Smooth muscle cell of the pulmonary artery (primary cell): ENCODE measurements at places on chromosomes 3 and 15. TPM values are rescaled to one million over a fixed set of nuclear protein-coding genes. Genes with fewer than 3 reads are reported as not detected.

Gene PDZRN3
- total RNA-seq: 26.0 and 49.3 TPM in 2 replicates

Gene MYL3
- total RNA-seq: not detected in 2 replicates

Gene ACAD11
- total RNA-seq: 57.7 and 86.2 TPM in 2 replicates

Gene SLC9C1
- 0.20 and 0.43 TPM in 2 replicates for total RNA-seq

Gene MEX3B
- 7.2 and 11.9 TPM in 2 replicates for total RNA-seq

Gene CD200
- total RNA-seq: 12.3 and 12.8 TPM in 2 replicates

Gene SLC28A1
- 0.10 TPM in 1 of 2 replicates, not detected in the other for total RNA-seq

Gene DNAH12
- 0.13 TPM in 2 replicates for total RNA-seq

Gene CADPS
- total RNA-seq: 0.17 and 3.3 TPM in 2 replicates

Gene ATP13A5
- total RNA-seq: not detected in 2 replicates

Gene GPR62
- 0.07 TPM in 1 of 2 replicates, not detected in the other for total RNA-seq

Gene PPP1R14D
- total RNA-seq: not detected in 2 replicates

Gene KNG1
- not detected in 2 replicates for total RNA-seq

Gene GOLGA8G
- total RNA-seq: not detected in 2 replicates

Gene THOC7
- total RNA-seq: 34.1 and 43.2 TPM in 2 replicates

Gene CPNE9
- not detected in 2 replicates for total RNA-seq

Gene GREM1
- total RNA-seq: 166 and 792 TPM in 2 replicates

Gene COL6A6
- 0.23 and 2.7 TPM in 2 replicates for total RNA-seq

Gene MESP2
- 0.66 and 0.78 TPM in 2 replicates for total RNA-seq

Gene SV2B
- total RNA-seq: under 0.01 TPM in 1 of 2 replicates, not detected in the other

Gene TTC23
- total RNA-seq: 24.6 and 29.1 TPM in 2 replicates
